ENCODE measurements at places on chromosomes 11 and 22. TPM values are rescaled to one million over a fixed set of nuclear protein-coding genes. Genes with fewer than 3 reads are reported as not detected.

Gene SOX6
- total RNA-seq = 0.49 TPM

Gene OR10S1
- not detected for total RNA-seq

Gene PTPN5
- total RNA-seq = not detected

Gene VEGFB
- total RNA-seq = 51.3 TPM

Gene SPI1
- total RNA-seq = not detected

Gene RGL4
- total RNA-seq = not detected

Gene ART1
- total RNA-seq = not detected

Gene CD3D
- total RNA-seq = not detected

Gene CDCA5
- 41.7 TPM for total RNA-seq

GRCh38 chr22:28012832-28013460, 93.9 kb upstream of the PITPNB start:
- DNase-seq = no peak

- DNase-seq = peak; percentile 79
Measured at GRCh38 chr11:68946416-68947090, 34.2 kb downstream of the MRGPRD start.

DNA sequence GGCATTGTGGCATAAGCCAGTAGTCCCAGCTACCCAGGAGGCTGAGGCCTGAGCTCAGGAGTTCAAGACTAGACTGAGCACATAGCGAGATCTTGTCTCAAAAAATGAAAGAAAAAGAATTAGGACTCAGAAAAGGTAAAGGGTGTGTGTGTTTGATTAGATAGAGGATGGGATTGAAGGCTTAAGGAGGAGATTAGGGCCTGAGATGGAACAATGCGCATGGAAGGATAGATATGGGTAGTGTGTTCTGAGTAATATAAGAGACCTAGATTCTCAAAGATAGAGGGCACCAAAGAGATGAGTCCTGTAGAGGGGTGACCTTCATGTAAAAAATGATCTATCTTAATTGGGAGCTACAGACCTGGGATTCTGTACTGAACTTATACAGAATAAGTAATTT, 17.3 kb upstream of the RAB30 start:
- DNase-seq = no peak

- DNase-seq = no peak
Measured at GRCh38 chr11:63869683-63870082, 30.8 kb downstream of the MARK2 start.

DNA sequence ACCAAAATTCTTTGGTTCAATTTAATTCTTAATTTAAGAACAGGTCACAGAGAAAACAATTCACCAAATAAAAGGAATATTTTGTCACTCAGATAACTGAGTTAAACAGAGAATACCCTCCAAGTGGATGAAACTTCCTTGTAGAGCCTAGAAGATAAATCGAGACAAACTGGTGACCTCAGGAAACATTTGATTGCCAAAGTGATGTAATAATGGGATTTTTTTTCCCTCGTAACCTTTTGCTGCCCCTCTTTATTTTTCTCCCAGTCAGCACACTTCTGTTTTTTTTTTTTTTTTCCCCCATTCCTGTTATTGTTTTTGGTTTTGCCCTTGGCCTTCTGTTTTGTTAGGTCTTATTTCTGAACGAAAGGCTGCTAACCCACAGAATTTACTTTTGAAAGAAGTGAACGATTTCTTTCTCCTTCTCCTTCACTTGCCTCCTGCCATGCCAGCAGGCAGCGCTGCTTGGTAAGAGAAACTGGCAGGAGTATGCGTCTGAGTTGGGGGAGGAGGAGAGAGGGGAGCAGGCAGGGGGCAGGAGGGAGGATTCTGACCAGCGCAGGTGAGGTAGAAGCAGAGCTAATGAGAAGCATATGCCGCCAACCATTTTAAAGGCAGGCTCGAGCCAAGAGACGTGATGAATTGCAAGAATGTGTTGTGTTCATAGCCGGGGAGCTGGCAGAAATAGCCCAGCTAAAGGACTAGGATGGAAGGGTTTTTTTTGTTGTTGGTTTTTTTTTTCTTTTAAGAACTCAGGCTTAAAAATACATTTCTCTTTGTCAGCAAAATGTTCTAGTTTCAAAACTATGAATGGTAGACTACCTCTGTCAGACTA, 121.9 kb upstream of the MTMR2 start:
- peak; percentile 85 for DNase-seq

GRCh38 chr11:112770487-112770886, 190.7 kb upstream of the NCAM1 start:
- DNase-seq = no peak

DNA sequence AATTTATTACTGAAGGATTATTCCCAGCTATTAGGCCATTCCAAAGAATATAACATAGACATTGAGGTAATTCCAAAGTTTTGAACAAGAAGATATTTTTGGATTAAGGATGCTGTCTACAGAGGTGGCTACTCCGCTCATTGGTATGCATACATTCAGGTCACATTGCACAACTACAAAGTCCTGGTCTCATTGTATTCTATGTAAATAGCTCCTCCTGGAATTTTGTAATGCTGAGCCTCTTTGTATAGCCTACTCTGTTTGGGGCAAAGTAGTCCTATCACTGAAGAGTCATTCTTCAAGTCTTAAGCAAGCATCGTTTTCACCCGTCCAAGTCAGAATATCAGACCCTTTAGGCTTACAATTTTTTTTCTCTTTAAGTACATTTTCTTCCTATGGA, 142.4 kb downstream of the KIF18A start:
- DNase-seq = no peak

DNA sequence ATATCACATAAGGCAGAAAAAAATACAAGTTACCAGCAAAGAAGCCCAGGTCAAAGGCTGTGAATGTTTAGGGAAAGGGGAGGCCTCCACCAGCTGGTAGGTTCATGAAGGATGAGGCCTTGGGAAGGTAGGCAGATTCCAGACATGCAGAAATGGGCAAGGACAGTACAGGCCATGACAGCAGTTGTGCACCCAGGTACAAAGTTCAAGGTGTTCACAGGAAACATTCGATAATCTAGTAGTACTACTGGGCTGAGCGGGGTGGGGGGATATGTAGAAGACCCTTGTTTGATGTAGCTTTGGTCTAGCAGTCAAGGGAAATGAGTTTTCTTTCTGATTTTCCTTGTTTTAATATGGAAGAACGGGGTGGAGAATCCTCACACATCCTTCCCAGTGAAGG, 152.8 kb upstream of the RASSF10 start:
- no peak for DNase-seq

- DNase-seq = no peak
Measured at GRCh38 chr11:61587951-61588727, 7.3 kb upstream of the SYT7 start.

DNA sequence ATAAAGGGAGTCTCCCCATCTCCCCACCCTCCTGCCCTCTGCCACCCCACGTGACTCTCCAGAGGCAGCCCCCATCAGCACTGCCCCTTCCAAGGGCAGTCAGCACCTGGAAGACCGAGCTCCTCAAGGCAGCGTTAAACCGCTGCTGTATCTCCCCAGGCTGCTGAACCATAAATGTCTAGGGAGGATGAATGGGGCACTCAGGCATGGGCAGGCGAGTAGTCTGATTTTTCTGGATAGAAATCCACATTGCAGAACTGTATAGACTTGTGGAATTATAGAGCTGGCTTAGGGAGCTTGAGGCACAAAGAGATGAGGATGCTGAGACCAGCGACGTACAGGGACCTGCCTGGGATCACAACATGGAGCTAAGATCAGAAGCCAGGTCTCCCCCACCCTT, 199.6 kb downstream of the CEP164 start:
- DNase-seq = no peak

DNA sequence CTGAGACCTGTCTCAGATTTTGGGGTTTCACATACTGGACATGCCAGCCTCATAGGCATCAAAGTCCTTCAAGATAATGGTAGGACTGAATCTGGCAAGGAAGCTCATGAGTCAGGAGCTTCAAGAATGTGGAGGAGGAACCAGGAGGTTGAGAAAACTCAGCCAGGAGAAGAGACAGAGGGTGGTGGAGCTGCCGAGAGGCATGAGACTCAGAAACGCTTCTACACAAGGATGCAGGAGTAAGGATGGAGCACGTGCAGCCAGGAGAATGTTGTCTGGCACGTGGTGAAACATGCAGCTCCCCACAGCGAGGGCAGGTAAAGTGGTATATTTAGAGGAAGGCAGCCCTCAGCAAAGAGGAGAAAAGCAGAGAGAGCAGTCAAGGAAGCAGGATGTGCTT, 148.7 kb upstream of the ISX start:
- DNase-seq = no peak

- DNase-seq = no peak
Measured at GRCh38 chr11:128161994-128162393, 425.4 kb downstream of the ETS1 start.

DNA sequence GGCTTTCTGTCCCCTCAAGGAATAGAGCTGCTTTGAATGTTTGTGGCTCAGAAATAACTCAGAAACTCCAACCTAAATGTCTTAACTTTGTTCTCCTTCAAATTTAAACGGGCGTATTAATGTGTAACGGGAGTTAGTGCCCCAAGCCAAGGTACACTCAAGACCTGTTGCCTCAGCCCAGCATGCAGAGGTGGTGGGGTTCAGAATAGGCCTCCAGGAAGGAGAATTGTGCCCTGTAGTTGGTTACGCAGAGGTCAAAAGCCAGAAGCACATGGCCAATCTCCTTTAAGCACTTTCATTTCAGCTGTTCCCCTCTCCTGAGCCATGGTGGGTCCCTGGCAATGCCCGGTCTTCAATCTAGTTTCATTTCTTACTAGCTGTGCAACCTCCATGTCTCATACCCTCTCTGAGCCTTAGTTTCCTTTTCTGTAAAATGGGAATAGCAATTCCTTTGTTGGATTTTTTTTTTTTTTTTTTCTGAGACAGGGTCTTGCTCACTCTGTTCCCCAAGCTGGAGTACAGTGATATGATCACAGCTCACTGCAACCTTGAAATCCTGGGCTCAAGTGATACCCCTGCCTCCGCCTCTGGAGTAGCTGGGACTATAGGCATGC, 4.2 kb downstream of the HMOX1 start:
- no peak for DNase-seq

DNA sequence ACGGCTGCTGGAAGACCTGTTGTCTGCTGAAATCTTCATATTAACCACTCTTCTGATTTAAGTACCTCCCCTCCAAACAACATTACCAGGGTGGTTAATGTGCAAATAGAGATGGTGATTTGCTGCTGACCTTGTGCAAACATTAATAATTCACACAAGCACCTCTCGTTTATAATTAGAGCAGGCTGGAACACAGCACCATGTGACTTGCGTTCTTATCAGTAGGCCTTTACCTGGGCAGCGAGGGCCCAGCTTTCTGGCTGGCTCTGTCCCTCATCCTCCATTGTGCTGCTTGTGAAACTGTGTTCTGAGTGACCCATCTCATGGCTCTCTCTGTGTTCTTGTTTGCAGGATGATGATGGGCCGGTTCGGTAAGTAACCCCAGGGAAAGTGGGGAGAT, 41.0 kb upstream of the PARVG start:
- DNase-seq = no peak

DNA sequence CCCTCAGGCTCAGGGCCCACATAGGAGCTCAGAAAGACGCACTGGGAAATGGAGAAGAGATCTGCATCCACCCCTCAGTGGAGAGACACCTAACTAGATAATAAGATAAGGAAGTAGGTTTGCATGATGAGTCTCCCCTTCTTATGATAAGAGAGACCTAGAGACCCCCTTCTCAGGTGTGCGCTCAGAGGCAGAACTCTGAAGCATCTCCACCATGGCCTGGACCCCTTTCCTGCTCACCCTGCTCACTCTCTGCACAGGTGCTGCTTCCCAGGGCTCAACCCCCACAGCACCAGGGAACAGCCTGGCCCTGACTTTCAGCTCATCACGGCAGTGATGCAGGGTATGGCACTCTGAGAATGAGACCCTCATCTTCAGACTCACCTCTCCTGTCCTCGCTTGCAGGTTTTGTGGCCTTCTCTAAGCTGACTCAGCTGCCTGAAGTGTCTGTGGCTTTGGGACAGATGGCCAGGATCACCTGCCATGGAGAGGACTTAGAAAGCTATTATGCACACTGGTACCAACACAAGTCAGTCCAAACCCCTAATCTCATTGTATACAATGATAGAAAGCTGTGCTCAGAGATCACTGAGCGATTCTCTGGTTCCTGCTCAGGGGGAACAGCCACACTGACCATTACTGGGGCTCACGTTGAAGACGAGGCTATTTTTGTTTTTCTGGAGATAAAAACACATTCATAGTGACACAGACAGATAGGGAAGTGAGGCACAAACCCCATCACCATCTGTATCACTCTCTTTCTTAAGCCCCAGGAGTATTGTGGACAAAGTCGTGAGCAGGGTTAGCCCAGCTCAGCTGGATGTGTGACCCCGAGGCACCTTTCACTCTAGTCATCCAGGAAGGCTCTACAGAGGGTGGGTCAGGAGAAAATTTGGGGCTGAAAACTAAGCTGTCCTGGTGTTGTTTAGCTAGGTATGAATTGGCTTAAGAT, 29.7 kb upstream of the IGLL5 start:
- DNase-seq = no peak

DNA sequence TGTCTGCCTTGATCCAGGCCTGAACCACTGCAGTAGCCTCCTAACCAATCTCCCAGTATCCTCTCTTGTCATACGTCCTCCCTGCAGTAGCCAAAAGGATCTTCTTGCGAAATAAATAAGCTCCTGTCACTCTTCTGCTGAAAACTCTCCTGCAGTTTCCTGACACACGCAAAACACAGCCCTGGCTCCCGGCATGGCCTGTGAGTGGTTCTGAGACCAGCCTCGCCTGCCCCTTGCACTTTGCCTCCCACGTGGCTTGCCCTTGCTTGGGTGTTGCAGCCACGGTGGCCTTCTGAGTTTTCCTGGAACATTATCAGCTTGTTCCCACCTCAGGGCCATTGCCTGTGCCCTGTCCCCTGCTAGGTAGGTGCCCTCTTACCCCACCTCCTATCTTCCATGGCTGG, 7.2 kb downstream of the ZC3H7B start:
- no peak for DNase-seq

- DNase-seq = peak; percentile 75
Measured at GRCh38 chr11:127890030-127890615, 697.2 kb downstream of the ETS1 start.

GRCh38 chr11:121494355-121495099, 41.8 kb upstream of the SORL1-AS1 start:
- no peak for DNase-seq

DNA sequence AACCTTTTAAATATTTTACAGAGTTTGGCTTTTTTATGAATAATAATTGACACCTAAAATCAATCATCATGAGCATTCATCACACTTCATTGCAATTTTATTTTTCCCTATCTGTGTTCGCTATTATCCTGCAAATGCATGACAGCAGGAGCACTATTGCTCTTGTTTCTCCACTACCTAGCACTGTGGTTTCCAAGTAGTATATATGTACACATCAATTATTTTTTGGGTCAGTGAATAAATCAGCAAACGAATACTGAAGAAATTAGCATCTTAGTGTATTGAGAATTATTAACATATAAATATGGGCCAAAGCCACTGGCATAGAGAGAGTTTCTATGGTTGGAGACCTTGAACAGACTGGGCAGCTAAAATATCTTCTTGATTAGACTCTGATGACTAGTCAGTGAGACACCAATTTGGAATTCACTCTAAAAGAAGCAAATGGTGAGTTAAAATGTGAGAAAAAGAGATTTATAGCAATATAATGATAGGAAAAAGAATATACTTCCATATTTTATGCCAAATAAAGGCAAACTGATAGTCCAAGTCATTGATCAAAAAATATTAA, 731.1 kb upstream of the LUZP2 start:
- peak; percentile 8 for DNase-seq

GRCh38 chr11:125468025-125468424, 28.0 kb downstream of the FEZ1 start:
- no peak for DNase-seq
